ENCODE measurements at places on chromosomes 5 and 9.

DNA sequence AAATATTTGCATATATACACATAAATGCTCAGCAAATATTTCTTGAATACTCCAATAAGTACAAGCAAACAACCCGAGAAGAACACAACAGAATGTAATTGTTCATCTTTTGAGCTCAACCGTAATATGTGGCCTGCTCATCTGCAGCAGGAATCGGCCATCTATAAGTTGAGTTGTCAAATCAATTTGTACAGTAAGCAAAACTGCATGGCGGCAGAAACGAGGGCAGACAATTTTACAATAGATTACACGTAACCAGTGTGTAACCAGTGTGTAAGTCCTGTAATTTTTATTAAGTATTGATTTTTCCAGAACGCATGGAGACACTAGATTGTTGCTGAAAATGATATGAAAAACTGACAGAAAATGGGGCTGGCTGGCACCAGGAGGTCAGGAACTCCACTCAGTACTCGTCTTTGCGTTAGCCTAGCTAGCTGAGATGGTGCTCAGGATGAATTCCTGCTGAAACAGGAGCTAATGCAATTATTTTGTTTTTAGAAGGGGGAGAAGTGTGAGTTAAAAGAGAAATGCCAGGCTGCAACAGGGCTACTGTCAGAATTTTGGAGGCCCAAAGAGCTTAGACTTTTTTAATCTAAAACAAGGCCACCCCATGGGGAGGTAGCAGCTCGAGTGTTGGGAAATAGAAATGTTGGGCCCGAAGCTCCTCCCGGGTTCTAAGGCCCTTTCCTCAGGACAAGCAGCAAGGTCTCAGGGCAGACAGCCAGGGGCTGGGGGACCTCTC lies 682 bp downstream of the DHX29 start:
- no peak for DNase-seq

GRCh38 chr5:139196296-139196956 lies 1.7 kb downstream of the SIL1 start:
- DNase-seq, result no peak

- no peak for DNase-seq
These were observed 142.5 kb upstream of the LRRTM2 start for GRCh38 chr5:139017624-139018023.

- DNase-seq, result no peak
These were observed 5.6 kb downstream of the OLFM1 start for GRCh38 chr9:135093111-135093510.

DNA sequence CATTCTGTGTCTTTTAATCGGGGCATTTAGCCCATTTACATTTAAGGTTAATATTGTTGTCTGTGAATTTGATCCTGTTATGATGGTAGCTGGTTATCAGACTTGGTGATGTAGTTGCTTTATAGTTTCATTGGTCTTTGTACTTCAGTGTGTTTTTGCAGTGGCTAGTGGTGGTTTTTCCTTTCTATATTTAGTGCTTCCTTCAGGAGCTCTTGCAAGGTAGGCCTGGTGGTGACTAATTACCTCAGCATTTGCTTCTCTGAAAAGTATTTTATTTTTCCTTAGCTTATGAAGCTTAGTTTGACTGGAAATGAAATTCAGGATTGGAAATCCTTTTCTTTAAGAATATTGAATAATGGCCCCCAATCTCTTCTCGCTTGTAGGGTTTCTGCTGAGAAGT lies 156.9 kb downstream of the CNTLN start:
- no peak for DNase-seq

- DNase-seq, result no peak
These were observed 49.7 kb downstream of the MYO10 start for GRCh38 chr5:16886366-16886736.

- DNase-seq, result no peak
These were observed 310.8 kb downstream of the PDE4D start for GRCh38 chr5:59582746-59583145.

- DNase-seq, result no peak
These were observed 46.8 kb upstream of the STXBP1 start for GRCh38 chr9:127565231-127565630.

DNA sequence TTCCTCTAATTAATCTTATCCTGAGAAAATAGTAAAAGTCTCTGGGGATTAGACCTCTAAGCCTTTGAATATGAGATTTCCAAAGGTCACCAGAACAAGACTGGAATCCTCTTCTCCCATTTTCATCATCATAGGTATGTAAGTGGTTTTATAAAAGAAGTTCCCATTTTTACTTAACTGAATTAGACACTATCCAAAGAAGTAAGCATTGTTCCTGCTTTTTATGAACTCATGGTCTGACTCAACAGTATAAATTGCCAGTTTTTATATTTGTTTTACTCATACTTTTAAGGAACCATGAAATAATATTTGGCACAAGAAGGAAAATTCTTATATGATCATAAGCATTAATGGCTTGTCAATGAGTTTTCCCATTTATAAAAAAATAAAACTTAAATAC lies 167.1 kb upstream of the ADRA1B start:
- DNase-seq, result no peak

GRCh38 chr9:134190232-134191121 lies 26.1 kb upstream of the RNU6ATAC start:
- DNase-seq, result no peak

GRCh38 chr5:169067751-169068173 lies 233.2 kb downstream of the SLIT3 start:
- no peak for DNase-seq

DNA sequence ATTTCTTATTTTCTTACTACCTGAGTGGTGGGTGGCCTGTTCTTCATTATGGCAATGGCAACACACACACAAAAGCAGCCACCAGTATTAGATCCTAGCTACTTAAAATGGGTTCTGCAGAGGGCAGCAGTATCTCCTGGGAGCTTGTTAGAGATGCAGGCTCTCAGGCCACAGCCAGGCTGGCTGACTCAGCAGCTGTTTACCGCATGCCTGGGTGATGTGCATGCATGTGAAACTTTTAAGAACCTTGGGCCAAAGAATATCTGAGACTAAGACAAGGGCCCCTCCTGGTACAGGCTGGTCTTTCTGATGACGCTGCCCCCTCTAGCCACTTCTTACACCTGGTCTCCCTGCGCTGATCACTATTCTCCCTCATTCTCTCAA lies 399.0 kb downstream of the MED10 start:
- DNase-seq, result no peak

DNA sequence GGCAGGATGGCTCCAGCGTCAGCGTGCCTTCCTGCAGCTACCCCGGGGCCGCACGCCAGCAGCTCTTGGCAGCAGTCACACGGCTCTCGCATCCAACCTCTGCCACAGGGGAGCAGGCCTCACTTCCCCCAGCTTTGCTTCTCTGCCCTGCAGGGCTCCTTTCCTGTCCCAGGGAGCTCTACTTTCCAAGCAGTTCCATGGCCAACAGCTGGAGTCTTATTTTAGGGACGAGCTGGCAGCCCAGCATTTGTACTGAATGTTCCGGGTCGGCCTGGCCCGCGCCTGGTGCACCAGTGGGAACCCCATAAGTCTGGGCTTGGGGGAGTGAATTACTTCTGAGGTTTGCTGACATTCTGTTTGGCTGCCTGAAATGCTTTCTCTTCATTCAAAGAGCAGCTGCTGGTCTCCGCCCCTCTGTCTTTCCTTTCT lies 34.6 kb downstream of the GADD45G start:
- DNase-seq, result no peak

GRCh38 chr5:76801159-76801802 lies 17.5 kb upstream of the F2RL1 start:
- DNase-seq, result no peak

DNA sequence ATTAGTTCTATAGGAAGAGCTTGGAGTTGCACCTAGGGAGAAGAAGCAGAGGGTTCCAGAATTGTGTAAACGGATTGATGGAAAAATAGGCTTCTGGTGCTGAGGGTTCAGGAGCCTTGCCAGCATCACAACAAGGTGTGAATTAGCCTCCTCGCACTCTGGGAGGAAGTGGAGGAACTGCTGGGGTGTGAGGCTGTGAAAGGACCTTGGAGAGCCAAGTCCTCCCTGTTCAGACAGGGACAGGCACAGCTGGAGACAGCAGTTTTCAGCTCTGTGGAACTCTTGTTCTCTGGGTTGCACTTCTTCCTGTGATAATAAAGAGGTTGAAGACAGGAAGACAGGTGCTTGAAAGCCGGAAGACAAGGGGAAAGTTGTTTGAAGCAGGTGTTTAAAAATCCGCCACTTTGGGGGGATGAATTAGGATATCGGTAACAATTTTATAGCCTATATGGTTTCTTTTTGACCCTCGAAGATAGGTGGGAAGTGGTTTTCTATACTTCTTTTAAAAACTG lies 22.6 kb downstream of the DAPK1 start:
- DNase-seq, result no peak

DNA sequence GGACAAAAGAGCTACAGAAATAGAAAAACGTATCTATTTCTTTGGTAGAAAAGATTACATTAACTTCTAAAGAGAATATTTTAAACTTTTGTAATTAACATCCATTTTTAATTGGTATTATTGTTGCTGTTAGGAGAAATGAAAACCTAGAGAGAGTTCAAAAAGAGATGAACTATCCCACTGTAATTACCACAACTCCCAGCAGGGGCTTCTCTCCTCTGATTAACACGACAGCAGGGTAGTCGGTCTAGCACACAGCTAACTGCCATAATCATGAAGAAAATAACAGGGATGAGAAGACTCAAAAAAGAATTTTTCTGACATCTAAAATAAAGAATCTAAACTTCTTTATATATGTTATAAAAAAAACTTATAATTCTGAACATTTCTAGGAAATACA lies 86.2 kb upstream of the CDH9 start:
- DNase-seq, result no peak

- DNase-seq, result no peak
These were observed 36.3 kb downstream of the NIPSNAP3B start for GRCh38 chr9:104800068-104800785.

DNA sequence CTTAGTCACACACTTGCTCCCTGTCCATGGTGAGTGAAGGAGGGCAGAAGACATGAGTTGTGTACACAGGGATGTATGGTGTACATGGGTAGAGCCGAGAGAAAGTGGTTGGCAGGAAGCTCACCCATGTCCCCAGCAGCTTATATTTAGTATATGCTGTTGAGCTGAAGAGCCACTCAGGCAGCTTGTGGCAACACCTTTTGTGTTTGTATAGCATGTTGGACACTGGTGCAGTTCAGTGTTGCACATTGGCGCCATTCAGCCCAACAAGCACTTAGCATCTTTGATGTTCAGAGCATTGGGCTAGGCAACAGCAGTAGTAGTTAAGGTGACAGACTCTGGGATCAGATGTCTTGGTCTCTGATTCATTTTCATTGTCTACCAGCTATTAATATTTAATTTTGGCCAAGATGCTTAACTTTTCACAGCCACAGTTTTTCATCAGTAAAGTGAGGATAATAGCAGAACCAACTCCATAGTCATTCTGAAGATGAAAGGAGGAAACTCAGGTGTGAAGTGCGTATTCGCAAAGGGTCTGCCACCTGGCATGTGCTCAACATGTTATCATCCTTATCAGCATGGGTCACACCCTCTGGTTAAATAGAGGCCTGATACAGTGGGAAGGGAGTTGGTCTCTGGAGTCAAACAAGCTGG lies 184.8 kb downstream of the NR3C1 start:
- DNase-seq, result no peak

- DNase-seq, result no peak
These were observed 74.0 kb upstream of the TRPC7 start for GRCh38 chr5:136439367-136439766.

DNA sequence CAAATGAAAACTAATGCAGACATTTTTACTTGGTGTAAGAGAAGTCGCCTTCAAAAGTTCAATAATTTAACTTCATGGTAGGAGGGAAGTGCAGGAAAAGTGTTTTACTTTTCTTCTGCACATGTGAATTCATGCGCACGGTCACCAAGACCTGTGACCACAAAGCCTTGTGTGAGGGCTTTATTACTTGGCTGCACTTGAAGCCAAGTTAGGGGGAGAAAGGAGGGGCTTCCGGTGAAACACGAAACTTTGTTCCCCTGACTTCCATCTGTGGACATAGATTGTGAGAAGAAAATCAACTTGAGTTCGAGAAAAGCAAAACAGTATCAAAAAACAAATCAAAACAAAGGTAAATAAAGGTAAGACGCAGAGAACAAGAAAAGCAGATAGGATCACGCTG lies 239.9 kb downstream of the ROR2 start:
- DNase-seq, result no peak

DNA sequence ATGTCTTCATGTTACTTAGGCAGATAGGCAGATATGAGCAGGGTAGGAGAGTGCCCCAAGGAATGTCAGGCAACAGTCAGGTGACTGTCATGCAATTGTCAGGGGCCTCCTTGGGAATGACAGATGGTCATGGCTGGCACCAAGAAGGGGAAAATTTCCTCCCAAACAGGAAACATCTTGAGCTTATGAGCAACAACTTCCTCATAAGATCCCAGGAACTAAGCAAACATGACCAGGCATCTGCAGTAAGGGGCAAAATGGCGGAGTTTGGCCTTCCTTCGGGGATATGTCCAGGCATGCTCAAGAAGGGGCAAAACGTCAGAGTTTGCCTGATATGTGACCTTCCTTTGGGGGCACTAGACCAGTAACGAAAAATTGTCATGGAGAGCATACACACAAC lies 591.8 kb downstream of the PDE4D start:
- no peak for DNase-seq

- no peak for DNase-seq
These were observed 1.7 kb downstream of the POLR3G start for GRCh38 chr5:90476391-90476790.

GRCh38 chr9:123364241-123364824 lies 8.3 kb downstream of the CRB2 start:
- DNase-seq, result no peak

DNA sequence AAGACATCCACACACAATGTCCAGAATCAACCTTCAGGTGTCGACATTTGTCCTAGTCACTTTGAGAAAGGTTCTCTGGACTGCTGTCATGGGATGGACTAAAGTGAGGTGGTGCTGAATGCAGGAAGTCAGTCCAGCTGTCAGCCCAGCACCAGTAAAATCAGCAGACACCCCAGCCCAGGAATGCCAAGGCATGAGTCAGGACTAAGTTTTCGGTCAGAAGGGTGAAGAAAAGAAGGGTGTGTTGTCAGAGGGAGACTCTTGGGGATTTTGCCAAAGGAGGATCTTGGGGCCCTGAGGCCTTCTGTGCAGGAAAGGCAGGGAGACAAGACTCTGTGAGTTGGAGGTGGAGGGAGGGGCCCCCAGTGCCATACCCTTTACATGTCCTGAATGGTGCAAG lies 69.0 kb upstream of the XPA start:
- no peak for DNase-seq

DNA sequence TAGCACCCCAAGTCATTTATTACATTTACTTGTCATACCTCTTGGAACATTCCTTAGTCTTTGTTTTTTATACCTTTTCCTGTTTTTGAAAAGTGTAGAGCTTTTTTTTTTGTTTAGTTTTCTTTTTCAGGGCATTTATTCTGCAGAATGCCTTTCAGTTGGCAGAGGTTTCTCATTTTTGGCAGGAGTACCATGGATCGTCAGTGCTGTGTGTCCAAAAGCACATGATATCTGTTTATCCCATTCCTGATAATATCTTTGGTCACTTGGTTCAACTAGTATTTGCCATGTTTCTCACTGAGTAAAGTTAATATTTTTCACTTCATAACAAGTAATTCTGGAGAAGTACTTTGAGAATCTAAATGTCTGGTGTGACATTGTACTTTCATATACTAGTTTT lies 10.7 kb downstream of the OGN start:
- no peak for DNase-seq

All from stimulated activated CD8-positive, alpha-beta memory T cell treated with anti-CD3 and anti-CD28 coated beads, Interleukin-4, amount 100 ng/mL, for 4 hours (primary cell).